Cortex of kidney (tissue), 1 donor: ENCODE measurements at places on chromosomes 5 and 9.

GRCh38 chr9:20426019-20426418, 196.3 kb downstream of the MLLT3 start:
- no peak for DNase-seq

- DNase-seq: no peak
Measured at GRCh38 chr5:154535535-154535934, 57.5 kb upstream of the HAND1 start.

DNA sequence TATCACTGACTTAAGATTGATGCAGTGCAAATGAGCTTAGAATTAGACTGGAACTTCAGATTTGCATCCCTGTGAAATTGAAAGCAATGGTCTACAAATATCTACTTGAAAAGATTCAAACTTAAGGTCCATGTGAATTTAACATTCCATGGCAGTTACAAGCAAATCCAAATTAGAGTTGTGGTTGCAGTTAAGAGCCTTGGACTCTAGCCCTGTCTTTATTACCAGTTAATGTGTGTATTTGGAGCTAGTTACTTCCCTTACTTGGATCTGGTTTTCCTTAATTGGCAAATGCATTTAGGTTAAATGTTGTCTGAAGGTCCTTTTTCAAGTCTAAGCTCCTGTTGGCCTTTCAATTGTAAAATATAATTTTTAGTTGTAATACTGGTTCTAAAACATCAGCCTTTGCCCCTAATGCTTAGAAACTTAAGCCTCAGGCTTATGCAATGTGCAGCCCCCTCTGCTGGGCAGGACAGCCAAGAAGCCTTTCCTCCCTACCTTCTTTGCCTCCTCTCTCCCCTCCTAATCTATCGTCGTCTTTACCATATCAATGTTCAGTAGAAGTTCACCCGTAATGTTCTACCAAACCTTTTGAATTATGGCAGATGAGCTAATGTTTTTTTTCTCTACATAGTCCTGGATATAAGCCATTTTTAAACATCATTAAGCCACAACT, 59.5 kb downstream of the ERMP1 start:
- no peak for DNase-seq

- DNase-seq: no peak
Measured at GRCh38 chr5:71482132-71482531, 26.7 kb downstream of the BDP1 start.

DNA sequence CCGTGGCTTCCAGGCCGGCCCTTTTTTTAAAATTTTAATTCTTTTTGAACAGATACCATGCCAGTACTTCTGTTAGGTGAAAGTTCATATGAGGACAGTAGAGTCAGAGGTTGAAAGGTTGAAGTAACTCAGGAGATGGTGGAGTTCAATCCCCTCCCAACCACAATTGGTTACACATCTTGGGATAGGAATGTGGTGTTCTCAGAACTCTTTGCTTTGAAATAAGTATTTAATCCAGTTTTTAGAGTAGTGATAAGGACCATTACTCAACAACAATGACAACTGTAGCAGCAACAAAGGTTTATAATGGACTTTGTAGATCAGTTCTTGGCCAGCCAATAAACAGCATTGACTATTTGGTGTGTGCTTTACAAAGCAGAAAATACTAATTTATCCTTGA, 116.0 kb downstream of the ARHGAP26 start:
- no peak for DNase-seq

DNA sequence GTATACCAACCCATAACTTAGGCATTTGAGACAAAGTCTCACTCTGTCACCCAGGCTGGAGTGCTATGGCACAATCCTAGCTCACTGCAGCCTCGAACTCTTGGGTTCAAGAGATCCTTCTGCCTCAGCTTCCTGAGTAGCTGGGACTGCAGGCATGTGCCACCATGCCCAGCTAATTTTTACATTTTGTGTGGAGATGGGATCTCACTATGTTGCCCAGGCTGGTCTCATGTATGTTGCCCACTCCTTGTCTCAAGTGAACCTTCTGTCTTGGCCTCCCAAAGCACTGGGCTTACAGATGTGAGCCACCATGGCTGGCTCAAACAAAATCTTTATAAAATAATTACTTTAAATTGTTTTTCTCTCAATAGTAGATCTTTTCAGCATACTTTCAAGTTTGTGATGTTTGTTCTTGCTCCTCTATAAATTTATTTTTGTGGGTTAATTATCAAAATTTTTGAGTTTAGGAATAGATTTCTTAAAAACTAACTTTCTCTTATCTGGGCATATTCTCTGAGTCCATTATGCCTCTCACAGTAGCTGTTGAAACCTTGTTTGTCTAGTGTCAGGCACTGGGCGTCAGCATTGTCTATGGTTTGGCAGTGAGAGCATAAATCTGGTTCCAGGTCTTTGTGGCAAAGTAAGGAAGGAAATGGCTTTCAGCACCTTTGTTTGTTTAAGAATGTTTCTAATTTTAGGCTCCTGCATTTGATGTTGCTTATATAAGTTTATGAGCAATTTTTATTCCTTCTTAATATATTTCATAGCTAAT, 38.7 kb downstream of the NLN start:
- no peak for DNase-seq

DNA sequence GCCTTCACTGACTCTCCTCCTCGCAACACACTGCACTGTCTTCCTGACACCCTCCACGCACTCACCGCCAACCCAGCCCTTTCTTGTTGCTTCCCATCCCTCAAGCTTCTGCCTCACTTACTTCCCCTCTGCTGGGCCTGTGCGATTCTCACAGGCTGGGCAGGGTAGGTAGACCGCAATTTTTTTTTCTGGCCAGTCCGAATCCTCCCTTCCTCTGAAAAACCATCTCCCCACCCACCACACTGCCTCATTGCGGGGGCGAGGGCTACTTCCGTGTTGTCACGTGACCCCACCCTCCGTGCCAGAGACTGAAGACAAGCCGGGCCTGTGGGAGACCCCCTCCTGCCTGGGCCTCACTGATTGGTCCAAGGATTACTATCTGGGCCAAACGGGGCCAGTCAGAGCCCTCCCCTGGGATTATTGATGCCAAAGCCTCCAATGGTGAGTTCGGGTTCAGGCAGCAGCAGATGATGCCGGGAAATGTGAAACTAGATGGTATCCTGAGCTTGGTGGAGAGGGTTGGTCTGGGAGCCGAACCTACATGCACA, 73.1 kb downstream of the STK10 start:
- no peak for DNase-seq

DNA sequence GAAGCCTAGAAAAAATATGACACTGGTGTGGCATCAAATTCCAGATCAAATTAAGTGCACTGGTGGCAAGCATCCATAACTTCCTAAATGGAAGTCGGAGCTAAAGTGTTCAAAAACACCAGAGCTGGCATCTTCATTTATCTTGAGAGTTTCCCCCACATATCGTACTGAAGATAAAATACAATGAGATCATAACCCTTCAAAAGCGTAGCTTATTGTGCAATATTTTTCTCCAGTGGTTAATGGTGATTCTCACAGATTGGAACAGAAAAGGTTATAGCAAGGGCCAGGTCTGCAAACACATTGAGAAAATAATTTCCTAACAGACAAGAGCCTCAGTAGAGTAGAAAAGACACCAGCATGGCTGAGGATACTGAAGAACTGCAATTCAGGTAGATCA, 147.6 kb downstream of the SEMA5A start:
- no peak for DNase-seq

- no peak for DNase-seq
Measured at GRCh38 chr5:1163879-1164278, 37.5 kb upstream of the SLC6A19 start.

DNA sequence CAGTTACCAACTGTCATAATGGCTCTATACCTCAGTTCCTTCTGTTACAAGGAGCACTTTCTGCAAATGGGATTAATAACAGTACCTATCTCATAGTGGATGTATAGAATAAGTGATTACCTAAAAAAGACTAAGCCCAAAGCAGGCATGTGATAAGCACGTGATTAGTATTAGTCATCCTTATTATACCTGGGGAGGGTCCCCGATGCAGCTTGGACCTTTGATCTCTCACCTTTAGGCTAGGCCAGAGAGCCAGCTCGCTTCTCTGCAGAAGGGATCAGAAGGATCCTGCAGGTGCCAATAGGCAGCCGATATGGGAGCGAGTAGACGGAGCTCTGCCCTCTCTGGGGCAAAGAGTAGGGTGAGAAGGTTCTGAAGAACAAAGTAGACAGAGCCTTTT, 4.0 kb downstream of the JADE2 start:
- no peak for DNase-seq

GRCh38 chr5:176810081-176810597, at the start of gene UNC5A:
UNC5A (plus strand) TSS chr5:176810559; CDS start chr5:176810751, 192 bp downstream.
- DNase-seq: no peak

DNA sequence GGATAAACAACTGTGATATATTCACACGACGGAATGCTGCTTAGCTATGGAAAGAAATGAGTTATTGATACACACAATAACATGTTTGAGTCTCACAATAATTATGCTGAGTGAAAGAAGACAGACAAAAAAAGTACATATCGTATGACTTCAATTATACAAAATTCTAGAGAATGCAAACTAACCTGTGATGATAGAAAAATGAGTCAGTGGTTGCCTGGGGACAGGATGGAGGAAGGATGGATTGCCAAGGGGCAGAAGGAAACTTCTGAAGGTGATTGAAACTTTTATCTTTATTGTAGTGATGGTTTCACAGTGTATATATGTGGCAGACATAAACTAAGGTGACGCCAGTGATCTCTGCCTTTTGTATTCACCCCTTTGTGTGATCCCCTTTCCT, 7.5 kb upstream of the CARTPT start:
- DNase-seq: no peak

DNA sequence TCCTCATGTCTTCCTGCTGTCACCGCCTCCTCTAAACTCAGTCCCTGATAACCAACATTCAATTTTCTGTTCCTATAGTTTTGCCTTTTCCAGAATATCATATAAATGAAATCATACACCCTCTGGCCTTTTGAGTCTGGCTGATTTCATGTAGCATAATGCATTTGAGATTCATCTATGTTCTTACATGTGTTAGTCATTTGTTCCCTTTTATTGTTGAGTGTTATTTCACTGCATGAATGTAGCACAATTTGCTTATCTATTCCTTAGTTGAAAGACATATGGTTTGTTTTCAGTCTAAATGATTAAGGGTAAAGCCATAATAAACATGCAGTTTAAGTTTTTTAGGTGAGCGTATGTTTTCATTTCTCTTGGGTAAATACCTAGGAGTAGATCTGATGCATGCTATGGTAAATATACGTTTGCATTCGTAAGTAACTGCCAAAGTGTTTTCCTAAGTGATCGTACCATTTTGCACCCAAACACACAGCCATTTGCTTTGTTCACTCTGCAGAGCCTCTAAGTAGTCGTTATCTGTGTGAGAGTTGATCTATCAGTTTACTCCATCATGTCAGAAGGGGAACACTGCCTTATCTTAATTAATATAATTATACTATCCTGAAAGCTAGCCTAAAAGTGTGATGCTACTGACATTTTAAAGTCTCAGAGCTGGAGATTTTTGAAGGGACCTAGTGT, 460.8 kb downstream of the DMAC1 start:
- no peak for DNase-seq

DNA sequence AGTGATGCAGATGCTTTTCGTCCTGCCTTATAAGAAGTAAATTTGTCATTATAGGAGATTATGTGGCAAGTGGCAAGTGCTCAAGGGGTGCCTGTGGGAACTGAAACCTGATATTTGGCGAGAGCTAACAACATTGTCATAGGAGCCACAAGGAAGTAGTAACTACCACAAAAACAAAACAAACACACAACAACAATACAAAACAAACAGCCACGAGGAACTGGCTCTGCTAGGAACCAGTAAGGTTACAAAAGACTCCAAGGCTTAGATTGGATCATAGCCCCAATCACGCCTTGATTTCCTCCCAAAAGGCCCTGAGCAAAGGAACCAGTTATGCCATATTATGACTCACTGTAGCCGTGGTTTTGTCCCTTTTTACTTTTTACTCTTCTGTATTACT, 1045.2 kb downstream of the CDH12 start:
- DNase-seq: no peak

DNA sequence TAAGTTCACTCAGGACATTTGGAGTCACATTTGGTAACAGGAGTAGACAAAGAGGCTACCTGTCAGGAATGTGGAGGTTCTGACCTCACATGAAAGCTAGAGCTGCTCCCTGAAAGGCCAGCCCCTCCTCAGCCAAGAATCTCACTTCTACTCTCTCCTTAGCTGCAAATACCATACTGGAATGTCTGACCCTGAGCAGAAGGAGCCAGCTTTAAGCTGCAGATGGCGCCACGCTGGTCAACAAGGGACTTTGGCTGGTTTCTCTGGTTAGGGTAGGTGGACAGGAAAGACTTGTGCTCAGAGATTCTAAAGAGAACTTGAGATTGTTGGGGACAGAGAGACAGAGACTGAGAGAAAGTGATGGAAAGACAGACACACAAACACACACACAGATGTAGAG, 21.9 kb downstream of the ASTN2 start:
- DNase-seq: no peak
